ENCODE measurements at places on chromosomes 4 and X.

- DNase-seq, result no peak
Observed at GRCh38 chrX:11480626-11481025, 185.1 kb downstream of the ARHGAP6 start.

DNA sequence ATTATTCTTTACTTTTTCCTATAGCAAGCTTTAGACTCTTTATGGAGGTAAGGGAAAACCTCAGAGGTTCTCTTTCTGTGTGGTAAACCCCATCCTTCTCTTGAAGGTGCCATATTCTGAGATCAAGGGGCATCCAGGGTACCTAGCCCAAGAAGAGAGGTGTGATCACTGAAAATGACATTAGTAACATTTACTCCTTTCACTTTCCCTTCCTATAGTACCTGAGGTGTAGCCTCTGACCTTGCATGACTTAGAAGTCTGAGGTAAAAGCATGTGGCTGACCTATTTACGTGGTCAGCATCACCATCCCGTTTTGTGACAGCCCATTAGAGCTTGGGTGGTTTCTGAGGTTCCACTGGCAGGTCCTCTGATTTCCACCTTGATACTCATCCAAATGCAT, 25.7 kb downstream of the SGMS2 start:
- DNase-seq, result no peak

- DNase-seq, result no peak
Observed at GRCh38 chrX:545452-545885, 85.1 kb upstream of the SHOX start.

DNA sequence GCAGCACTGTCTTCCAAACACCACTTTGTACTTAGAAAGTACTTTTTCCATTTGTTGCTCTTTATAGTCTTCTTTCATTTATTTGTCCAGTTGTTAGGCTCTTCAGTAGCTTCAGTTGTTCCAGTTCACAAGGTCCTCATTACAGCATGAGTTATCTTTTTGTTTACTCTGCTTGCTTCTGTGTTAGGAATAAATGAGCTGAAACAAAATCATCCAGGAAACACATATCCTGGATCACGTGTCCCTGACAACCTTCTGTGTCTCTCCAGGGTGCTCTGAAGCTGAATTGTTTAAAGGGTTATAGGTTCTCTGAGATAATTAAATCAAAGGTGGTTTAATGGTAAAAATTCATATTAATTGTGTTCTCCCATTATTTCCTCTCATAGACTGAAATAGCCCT, 19.9 kb upstream of the KLHL8 start:
- DNase-seq, result no peak

DNA sequence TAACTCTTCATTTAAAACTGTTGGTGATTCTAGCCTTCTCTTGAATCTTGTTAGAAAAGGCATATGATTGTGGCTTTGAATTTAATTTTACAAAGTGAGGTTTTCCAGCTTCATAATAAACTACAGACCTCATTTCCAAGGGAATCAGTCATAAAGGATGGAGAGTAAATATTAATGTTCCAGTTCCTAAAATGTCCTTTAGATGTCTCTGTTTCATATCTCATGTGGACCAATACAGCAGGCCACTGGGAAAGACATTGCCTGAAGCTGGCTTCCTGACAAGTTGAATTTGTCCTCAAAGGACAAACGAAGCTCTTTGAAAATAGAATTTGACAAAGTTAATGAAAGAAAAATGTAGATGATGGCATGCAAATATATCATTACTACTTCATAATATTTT, 125.4 kb downstream of the ZNF330 start:
- DNase-seq, result no peak

- DNase-seq, result no peak
Observed at GRCh38 chrX:77924320-77924859, 13.9 kb downstream of the ATP7A start.

DNA sequence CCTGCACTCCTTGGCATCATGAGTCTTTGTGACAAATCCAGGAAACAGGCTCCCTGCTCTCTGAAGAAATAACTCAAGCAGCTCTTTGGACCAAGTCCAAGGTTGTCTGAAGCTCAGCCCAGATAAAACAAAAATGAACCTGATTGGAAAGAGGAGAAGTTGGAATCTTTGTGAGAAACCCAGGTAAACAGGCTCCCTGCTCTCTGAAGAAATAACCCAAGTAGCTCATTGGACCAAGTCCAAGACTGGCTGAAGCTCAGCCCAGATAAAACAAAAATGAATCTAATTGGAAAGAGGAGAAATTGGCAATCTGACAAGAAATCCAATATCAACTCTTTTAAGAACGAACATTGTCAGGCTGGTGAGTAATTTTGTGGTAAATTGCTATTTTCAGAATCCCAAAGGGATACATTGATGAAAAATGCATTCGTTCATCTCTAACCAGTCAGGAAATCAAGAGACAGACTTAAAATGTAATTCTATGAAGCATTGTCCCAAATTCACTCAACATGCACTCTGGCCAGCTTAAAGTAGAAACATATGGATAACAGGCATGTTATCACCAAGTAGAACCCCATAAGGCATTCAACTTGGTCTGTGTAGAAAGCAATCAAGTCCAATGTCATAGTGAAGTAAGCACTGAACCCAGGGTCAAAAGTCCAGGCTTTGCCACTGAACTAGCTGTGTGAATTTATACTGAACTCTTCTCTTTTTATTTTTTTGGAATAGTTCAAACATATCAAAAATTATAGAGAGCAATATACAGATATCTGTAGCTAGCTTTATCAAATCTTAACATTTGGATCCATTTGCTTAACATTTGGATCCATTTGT, 16.8 kb upstream of the NFXL1 start:
- DNase-seq, result no peak

GRCh38 chr4:3122081-3122563, 47.6 kb downstream of the HTT start:
- no peak for DNase-seq

GRCh38 chrX:9825129-9825790, 39.0 kb downstream of the SHROOM2 start:
- no peak for DNase-seq

- no peak for DNase-seq
Observed at GRCh38 chr4:9771034-9771433, 10.4 kb upstream of the DRD5 start.

GRCh38 chr4:7430368-7430964, 4.3 kb downstream of the PSAPL1 start:
- DNase-seq, result peak; percentile 9

Data from activated naive CD4-positive, alpha-beta T cell treated with anti-CD3 and anti-CD28 coated beads, Interleukin-2, amount 10 ng/mL, durations not matched to agents 7 days and 5 days (primary cell).